ENCODE measurements at places on chromosomes 16 and 17. TPM values are rescaled to one million over a fixed set of nuclear protein-coding genes. Genes with fewer than 3 reads are reported as not detected.

DNA sequence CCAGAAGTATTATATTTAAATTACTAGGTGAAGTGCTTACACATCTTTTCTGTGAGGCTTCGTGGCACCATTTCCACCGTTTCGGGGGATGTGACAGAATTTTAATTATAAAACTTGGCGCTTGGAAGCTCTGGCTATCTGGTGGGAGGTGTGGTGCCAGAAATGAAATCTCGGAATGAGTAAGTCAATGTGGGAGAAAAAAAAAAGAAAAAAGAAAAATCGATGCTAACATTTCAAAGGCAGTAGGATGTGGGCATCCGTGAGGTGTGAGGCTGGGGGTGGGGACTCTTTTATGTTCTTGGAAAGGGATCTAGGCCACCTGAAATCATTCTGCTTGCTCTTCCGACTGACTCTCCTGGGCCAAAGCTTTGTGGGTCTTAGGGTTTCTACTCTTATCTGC, 21.9 kb downstream of the CPPED1 start:
- no peaks in the 10 kb centered on the region for H3K27me3 ChIP-seq
- DNase-seq = no peak
- no peak overlapping the region for H3K27ac ChIP-seq
- H3K36me3 ChIP-seq = no peaks in the 10 kb centered on the region

- DNase-seq = no peak
- H3K36me3 ChIP-seq = no peaks in the 10 kb centered on the region
- no peak overlapping the region for H3K27ac ChIP-seq
- H3K4me3 ChIP-seq = no peak overlapping the region
- H3K27me3 ChIP-seq = peaks cover 12% of the 10 kb centered on the region
- H3K4me1 ChIP-seq = no peaks in the 10 kb centered on the region
These were observed 561.6 kb upstream of the PSMD7 start for GRCh38 chr16:73735018-73735417.

GRCh38 chr16:30369938-30370455, 297 bp downstream of the TBC1D10B start:
- peak overlapping the region; percentile 97 for H3K27ac ChIP-seq
- H3K4me3 ChIP-seq = peak overlapping the region; percentile 87
- no peak for DNase-seq
- no peaks in the 10 kb centered on the region for H3K36me3 ChIP-seq
- peaks cover 18% of the 10 kb centered on the region for H3K4me1 ChIP-seq
- no peaks in the 10 kb centered on the region for H3K27me3 ChIP-seq

The CXCL16 gene
- 13.8 TPM for total RNA-seq

The SLC38A8 gene
- not detected for total RNA-seq

The HOXB3 gene
- 14.4 TPM for total RNA-seq

DNA sequence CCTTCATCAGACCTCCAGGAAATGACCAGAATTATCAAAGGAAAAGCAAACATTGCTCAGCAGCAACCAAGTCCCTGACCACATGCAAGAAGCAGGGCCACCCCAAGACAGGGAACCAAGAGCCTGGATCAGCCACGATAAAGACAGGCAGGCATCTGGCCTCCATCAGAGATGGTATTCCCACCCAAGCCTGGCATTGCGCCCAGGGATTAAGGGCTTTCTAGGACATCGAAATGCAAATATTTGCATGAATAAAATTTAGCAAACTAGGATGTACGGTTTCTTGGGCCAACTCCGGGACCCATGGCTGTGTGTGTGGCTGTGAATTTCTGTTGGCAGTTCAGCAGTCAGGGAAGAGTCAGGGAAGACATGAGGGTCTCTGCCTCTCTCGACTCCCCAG, 241.4 kb upstream of the DYNLRB2 start:
- no peak overlapping the region for H3K27ac ChIP-seq
- H3K36me3 ChIP-seq = no peaks in the 10 kb centered on the region
- H3K4me1 ChIP-seq = no peaks in the 10 kb centered on the region

DNA sequence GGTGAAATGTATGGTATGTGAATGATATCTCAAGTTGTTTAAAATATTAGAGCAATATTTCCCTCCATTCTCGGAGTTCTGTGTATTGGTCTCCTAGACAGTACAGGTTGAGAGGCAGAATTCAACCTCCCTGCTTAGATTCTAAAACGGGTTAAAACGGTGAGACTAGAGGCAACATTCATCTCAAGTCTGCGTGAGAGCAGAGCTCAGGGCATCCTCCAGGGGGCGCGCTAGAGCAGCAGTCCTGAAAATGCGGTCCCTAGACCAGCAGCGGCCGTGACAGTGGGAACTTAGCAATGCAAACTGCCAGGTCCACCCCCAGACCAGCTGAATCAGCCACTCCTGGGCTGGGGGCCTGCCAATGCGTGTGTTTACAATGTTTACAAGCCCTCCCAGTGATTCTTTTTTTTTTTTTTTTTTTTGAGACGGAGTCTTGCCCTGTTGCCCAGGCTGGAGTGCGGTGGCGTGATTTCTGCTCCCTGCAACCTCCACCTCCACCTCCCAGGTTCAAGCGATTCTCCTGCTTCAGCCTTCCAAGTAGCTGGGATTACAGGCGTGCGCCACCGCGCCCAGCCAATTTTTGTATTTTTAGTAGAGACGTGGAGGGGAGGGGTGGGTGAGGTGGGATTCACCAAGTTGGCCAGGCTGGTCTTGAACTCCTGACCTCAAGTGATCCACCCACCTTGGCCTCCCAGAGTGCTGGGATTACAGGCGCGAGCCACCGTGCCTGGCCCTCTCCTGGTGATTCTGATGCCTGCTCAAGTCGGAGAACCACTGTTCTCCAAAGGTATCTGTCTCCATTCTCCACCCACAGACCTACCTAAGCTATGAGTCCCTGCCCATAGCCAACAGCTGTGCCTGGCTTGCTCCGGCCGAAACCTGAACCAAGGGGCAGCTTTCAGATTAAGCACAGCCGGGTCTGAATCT, 24.2 kb downstream of the KLHL36 start:
- DNase-seq = peak; percentile 40
- H3K36me3 ChIP-seq = no peaks in the 10 kb centered on the region
- H3K27ac ChIP-seq = no peak overlapping the region
- no peak overlapping the region for H3K4me3 ChIP-seq
- H3K27me3 ChIP-seq = no peaks in the 10 kb centered on the region

DNA sequence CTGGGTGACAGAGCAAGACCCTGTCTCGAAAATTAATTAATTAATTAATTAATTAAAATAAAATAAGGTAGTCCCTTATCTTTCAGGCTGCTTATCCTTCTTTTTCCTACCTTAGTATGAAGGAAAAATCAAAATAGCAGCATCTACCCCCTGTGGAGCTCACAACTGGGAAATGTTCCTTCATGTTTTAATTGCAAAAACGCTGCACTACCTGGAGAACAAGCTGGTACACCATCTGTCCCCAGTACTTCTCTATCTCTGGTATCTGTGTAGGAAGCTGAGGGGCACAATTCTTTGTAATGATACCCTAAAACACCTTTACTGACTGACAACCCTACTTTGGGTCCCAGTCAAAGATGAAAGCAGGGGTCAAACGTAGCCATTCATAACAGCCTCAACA, 55.1 kb upstream of the MNT start:
- H3K36me3 ChIP-seq = no peaks in the 10 kb centered on the region
- H3K27me3 ChIP-seq = no peaks in the 10 kb centered on the region
- H3K27ac ChIP-seq = no peak overlapping the region
- no peak overlapping the region for H3K4me3 ChIP-seq
- DNase-seq = no peak

The C16orf90 gene
- total RNA-seq = not detected

GRCh38 chr16:30894540-30895368, 877 bp upstream of the BCL7C start:
- H3K27me3 ChIP-seq = no peaks in the 10 kb centered on the region
- DNase-seq = no peak
- no peaks in the 10 kb centered on the region for H3K36me3 ChIP-seq
- no peaks in the 10 kb centered on the region for H3K4me1 ChIP-seq

The TPSAB1 gene
- 156 TPM for total RNA-seq

The SOST gene
- total RNA-seq = not detected

The NACA2 gene
- not detected for total RNA-seq

The BFAR gene
- 53.1 TPM for total RNA-seq

The KRTAP4-4 gene
- not detected for total RNA-seq

DNA sequence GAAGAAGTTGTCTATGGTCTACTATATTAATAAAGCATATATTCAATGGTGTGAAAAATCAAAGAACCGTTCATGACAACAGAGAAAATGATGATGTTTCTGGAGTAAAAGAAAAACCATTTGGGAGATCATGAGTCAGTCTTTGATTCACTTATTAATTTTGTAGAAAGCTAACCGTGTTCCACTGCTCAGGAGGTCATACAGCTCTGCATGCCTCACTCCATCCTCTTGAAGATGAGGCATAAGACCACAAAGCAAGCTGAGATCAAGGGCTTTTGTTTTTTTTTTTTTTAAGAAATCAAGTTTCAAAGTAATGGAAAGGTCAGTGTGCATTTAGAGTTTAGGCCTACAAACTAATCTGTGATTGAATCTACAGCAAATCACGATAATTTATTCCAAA, 206.4 kb downstream of the CEP112 start:
- H3K27me3 ChIP-seq = no peaks in the 10 kb centered on the region
- H3K4me1 ChIP-seq = no peaks in the 10 kb centered on the region
- H3K36me3 ChIP-seq = no peaks in the 10 kb centered on the region
- H3K27ac ChIP-seq = no peak overlapping the region
- no peak for DNase-seq

DNA sequence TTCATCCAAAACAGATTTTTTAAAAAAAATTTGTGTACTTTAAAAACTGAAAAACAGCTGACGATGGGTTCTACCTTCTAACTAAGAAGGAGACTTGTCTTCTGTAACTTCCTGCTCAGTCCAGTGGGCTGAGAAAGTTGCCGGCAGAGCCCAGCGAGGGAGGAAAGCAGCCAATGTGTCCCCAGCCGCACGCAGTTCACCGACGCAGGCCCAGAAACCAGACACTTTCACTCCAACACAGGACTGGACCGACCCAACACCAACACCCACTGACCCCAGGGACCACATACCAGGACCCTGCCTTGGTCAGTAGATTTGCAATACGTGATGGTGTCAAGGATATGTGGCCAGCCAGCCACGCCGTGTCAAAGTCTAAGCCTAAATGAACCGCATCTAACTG, 25.6 kb downstream of the TRAP1 start:
- H3K27me3 ChIP-seq = no peaks in the 10 kb centered on the region
- no peak overlapping the region for H3K4me3 ChIP-seq
- no peaks in the 10 kb centered on the region for H3K36me3 ChIP-seq
- H3K27ac ChIP-seq = no peak overlapping the region
- no peaks in the 10 kb centered on the region for H3K4me1 ChIP-seq

The AIPL1 gene
- not detected for total RNA-seq

The MAPT gene
- total RNA-seq = 9.9 TPM

GRCh38 chr16:81900014-81900413, 111.3 kb downstream of the SDR42E1 start:
- no peaks in the 10 kb centered on the region for H3K4me1 ChIP-seq
- H3K27me3 ChIP-seq = no peaks in the 10 kb centered on the region
- H3K36me3 ChIP-seq = no peaks in the 10 kb centered on the region
- no peak overlapping the region for H3K27ac ChIP-seq

- no peak overlapping the region for H3K4me3 ChIP-seq
- DNase-seq = no peak
- H3K27me3 ChIP-seq = no peaks in the 10 kb centered on the region
- H3K4me1 ChIP-seq = no peaks in the 10 kb centered on the region
These were observed 7.1 kb downstream of the ASB16 start for GRCh38 chr17:44177640-44178039.

DNA sequence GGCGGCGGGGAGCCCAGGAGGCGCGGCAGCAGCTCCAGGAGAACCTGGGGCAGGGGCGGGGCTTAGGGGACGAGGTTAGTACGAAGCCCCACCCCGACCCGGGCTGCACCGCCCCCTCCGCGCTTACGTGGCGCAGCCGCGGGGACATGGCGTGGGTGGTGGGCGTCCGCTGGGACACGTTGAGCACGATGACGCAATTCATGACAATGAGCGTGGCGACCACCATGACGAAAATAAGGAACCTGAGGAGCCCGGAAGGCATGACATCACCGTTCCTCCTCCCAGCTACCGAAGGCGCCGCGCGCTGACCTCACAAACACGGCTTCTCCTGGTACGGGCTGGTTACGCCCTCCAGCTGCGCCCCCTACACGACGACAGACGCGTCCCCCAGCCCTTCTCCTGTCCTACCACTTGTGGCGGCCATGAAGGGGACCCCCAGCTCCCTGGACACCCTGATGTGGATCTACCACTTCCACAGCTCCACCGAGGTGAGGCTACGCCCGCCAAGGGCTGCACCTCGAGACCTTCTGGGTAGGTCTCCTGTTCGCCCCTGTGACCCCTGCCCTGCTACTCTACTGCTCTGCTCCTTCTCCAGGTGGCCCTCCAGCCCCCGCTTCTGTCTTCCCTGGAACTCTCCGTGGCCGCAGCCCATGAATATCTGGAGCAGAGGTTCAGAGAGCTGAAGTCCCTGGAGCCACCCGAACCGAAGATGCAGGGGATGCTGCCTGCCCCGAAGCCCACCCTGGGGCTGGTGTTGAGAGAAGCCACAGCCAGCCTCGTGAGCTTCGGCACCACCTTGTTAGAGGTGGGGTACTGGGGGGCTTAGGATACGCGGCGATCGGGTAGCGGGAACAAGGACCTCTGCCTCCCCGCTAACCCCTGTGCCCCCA, at the start of gene C17orf107:
Gene C17orf107, plus strand, starts transcription at position 196 of the 890 bp plus-strand sequence. Its CDS starts 227 bp downstream, at position 423.
- DNase-seq = peak; percentile 94
- H3K27me3 ChIP-seq = no peaks in the 10 kb centered on the region
- peak within 1 kb of the TSS; percentile 73 for H3K4me3 ChIP-seq
- H3K27ac ChIP-seq = peak within 1 kb of the TSS; percentile 83
- H3K36me3 ChIP-seq = peaks cover 6% of the 10 kb centered on the region

- no peak overlapping the region for H3K4me3 ChIP-seq
- DNase-seq = no peak
- no peaks in the 10 kb centered on the region for H3K4me1 ChIP-seq
- H3K27ac ChIP-seq = no peak overlapping the region
- no peaks in the 10 kb centered on the region for H3K36me3 ChIP-seq
- H3K27me3 ChIP-seq = no peaks in the 10 kb centered on the region
These were observed 6.8 kb downstream of the ZNF750 start for GRCh38 chr17:82832881-82833475.

The NPW gene
- total RNA-seq = not detected

DNA sequence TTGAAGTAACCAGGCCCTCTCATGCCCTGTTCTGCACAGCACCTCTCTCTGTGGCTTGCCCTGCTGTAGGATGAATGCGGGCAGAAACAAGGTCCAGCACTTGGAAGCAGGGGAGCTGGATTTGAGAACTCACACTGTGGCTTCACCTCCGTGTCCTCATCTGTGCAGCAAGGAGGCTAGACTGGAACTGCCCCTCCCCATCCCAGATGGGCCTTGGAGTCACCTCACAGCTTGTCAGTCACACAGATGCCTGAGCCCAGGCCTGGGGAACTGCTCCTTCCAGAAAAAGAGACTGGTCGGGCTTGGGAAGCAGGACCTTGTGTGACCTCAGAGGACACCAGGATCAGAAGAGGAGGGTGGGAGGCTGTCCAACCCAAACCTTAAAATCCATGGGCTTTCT, 180.8 kb downstream of the CCT6B start:
- no peaks in the 10 kb centered on the region for H3K36me3 ChIP-seq
- no peak overlapping the region for H3K4me3 ChIP-seq
- H3K4me1 ChIP-seq = no peaks in the 10 kb centered on the region
- no peak for DNase-seq
- H3K27me3 ChIP-seq = no peaks in the 10 kb centered on the region

GRCh38 chr17:75959051-75959838, 18.4 kb upstream of the FBF1 start:
- no peak overlapping the region for H3K4me3 ChIP-seq
- no peaks in the 10 kb centered on the region for H3K27me3 ChIP-seq
- H3K4me1 ChIP-seq = no peaks in the 10 kb centered on the region
- DNase-seq = no peak
- H3K36me3 ChIP-seq = no peaks in the 10 kb centered on the region
- H3K27ac ChIP-seq = no peak overlapping the region
